Muscle of arm (tissue), 14 donors: ENCODE measurements at places on chromosomes 4 and X.

DNA sequence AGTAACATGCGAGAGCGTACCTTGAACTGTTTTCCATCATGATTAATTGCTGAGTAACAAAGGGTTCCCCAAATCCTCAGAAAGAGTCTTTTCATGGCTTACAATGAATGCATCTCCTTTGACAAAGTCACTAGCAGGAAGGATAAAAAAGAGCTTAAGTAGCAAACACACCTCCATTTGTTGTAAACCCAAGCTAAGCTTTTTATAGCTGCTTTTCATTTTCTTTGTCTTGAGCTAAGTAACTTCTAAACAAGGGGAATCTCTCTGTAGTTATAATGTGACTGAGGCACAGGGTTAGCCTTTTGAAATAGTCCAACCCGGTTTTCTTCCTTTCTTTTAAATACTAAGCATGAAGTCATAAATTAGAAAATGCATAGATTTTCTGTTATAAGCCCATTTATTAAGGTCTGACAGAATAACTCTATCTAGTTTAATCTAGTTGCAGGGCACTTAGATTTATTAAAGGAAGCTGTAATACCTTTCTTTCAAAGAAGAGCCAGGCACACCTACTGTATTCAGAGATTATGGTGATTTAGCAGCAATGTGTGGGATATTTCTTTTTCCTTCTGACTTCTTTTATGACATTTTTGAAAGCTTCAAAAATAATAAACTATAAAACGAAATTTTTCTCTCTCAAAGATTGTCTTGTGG is 226.9 kb upstream of the SMIM31 start:
- DNase-seq: no peak

GRCh38 chr4:140158365-140159030 is 4.5 kb upstream of the MAML3 start:
- DNase-seq: no peak

GRCh38 chr4:185115827-185116232 is 27.2 kb upstream of the SLC25A4 start:
- DNase-seq: no peak

- DNase-seq: no peak
Observed at GRCh38 chrX:29468911-29469494, 746.4 kb upstream of the MAGEB2 start.

- DNase-seq: no peak
Observed at GRCh38 chr4:10460313-10461047, 3.3 kb upstream of the ZNF518B start.

DNA sequence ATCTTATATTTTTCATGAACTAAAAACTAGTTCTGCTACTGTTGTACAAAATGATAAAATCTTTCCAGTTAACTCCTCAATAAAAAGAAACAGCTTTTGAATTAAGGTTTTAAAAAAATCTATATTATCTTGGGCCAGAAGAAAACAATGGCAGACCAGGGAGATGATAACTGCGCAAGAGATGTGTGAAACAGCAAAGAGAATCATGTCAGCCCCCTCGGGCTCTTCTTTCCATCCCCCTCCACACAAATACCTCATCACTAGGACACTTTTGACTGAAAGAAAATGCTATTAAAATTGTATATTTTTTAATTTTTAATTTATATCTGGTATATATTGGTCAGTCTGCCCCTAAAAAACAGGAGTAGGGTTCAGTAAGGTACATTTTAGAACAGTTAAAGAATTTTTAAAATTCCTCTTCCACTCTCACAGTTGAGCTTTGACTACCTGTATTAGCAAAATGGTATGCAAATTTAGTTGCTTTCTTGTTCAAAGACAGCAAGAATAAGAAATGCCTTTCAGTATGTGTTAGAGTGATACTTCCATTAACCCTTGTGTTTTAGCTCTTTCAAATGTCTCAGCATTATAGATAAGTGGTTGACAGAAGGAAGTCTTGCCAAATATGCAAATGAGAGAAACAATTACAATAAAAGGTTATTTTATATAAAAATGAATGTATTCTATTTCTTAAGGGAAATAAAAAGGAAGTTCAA is 36.4 kb upstream of the LCORL start:
- no peak for DNase-seq

GRCh38 chr4:106495476-106495875 is 126.9 kb upstream of the GIMD1 start:
- DNase-seq: peak; percentile 79

- no peak for DNase-seq
Observed at GRCh38 chrX:119455264-119455663, 13.0 kb upstream of the SLC25A5 start.

GRCh38 chr4:85673540-85673939 is 198.6 kb downstream of the ARHGAP24 start:
- no peak for DNase-seq

DNA sequence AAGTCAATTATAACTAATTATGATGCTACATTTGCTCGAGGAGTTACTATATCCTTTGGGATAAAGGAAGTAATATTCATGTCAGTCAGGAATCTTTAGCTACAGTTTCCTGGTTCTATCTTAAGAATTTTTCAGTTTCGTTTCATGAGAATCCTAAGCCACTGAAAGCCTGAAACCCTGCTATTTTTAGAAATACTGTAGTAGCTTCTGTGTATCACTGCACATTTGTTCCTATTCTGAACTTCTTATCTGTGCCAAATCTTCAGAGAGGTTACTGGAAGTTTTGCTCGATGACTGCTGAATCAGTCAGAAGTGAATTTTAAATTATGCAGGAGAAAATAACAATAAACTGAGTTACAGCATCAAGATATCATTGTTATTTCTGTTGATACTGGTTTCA is 249.2 kb downstream of the TENM3 start:
- peak; percentile 25 for DNase-seq

- no peak for DNase-seq
Observed at GRCh38 chr4:54104907-54105306, 4.9 kb downstream of the GSX2 start.

GRCh38 chrX:139049465-139049864 is 337.9 kb upstream of the FGF13 start:
- no peak for DNase-seq

DNA sequence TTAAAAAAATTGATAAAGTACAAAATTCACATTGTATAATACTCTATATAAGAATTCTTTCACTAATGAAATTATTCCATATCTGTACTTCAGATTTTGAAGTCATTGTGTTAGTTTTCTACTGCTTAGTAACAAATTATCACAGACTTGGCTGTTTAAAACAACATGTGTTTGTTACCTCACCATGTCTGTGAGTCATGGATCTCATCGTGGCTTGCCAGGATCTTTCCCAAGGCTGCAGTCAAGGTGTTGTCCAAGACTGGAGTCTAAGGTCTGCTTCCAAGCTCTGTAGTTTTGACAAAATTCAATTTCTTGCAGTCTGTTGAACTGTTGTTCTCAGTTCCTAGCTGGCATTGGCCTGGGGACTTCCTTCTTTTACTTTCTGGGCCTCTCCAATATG is 1286.9 kb downstream of the ADGRL3 start:
- no peak for DNase-seq

GRCh38 chr4:189613207-189613606 is 327.5 kb upstream of the FRG1 start:
- DNase-seq: no peak

GRCh38 chrX:136193771-136194170 is 46.4 kb downstream of the FHL1 start:
- no peak for DNase-seq

DNA sequence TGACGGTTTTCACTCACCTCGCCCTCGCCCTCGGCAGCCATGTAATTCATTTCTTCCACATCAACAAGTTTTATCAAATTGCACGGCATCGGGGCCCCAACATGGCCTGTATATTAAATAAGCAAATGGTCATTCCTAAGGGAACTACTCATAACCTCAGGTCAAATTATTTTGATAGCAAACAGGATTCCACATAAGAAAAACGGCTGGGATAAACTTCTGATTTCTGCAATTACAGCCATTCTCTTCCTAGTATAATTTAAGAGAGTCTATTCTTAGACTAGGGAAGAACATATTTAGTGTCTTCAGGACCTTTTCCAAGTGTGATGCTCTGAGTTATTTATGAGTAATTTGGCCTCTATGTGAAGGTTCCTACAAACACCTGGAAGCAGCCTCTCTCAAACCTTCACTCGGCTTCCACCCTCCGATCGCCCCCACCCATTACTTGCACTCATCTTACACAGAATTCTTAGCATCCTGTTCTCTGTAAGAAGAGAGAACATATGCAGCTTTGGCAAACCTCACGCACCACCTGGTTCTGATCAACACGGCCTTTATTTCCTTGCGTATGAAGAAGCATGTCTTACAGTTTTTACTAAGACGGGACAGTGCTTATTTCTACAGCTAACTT is 29.4 kb upstream of the CENPU start:
- peak; percentile 88 for DNase-seq

DNA sequence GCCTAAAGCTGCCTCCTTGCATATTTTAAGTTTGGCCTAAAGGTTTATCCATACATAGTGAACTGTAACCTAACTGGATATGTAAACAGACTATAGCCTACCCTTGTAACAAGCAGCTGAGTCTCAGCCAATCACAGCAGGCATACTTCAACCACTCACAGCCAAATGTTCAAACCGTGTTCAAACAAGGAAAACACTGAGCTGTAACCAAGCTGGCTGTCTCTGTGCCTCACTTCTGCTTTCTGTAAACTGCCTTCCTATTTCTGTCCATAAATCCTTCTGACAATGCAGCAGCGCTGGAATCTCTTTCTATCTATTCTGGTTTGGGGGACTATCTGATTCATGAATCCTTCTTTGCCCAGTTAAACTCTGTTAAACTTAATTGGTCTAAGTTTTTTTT is 16.4 kb downstream of the DSPP start:
- DNase-seq: no peak

GRCh38 chr4:149166876-149167275 is 648.8 kb downstream of the IQCM start:
- DNase-seq: no peak

GRCh38 chrX:53262918-53263394 is 18.4 kb downstream of the IQSEC2 start:
- DNase-seq: no peak

- DNase-seq: no peak
Observed at GRCh38 chr4:103626296-103626695, 93.5 kb downstream of the TACR3 start.
